Midbrain (tissue), 1 donor: ENCODE measurements at places on chromosomes 13 and 19.

- DNase-seq, result no peak
These were observed 45.5 kb upstream of the SLC7A9 start for GRCh38 chr19:32914879-32915660.

- peak; percentile 40 for DNase-seq
These were observed 6.6 kb downstream of the ISOC2 start for GRCh38 chr19:55454787-55455243.

- DNase-seq, result no peak
These were observed 5.4 kb downstream of the LINGO3 start for GRCh38 chr19:2302319-2303210.

DNA sequence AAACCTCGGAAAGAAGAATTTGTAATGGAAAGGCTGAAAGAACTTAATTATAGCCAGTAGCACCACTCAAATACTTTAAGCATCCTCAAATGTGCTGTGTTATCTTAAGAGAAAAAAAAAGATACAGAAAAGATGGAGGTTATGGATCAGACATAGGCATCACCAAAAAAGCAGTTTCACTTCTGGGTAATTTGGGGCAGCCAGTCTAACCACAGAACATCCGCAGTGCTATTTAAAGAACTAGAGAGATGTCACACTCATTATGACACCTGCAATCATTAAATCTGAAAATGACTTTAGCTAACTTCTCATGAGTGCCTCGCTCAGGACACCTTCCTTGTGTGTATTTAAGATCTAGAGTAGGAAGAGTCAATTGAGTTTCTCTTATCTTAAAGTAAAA, 211.8 kb downstream of the RBM26 start:
- DNase-seq, result no peak

- DNase-seq, result no peak
These were observed 29.0 kb upstream of the ZNF564 start for GRCh38 chr19:12580180-12580694.
